ENCODE measurements at places on chromosomes 7 and 10.
A peak's percentile ranks its signal among the peaks of the same experiment; 100 is the strongest.

DNA sequence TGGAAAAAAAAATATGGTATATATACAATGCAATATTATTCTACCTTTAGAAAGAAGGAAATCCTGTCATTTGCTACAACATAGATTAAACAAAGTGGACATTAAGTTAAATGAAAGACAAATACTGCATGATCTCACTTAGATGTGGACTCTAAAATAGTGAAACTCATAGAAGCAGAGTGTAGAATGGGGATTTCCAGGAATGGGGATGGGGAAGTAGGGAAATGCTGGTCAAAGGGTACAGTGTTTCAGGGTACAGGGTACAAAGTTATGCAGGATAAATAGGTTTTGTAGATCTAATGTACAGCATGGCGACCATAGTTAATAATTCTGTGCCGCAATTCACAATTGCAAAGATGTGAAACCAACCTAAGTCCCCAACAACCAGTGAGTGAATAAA is 385.5 kb downstream of the SFMBT2 start:
- DNase-seq, result no peak

GRCh38 chr10:68208424-68209042 is 23.4 kb downstream of the ATOH7 start:
- peak; percentile 76 for DNase-seq

DNA sequence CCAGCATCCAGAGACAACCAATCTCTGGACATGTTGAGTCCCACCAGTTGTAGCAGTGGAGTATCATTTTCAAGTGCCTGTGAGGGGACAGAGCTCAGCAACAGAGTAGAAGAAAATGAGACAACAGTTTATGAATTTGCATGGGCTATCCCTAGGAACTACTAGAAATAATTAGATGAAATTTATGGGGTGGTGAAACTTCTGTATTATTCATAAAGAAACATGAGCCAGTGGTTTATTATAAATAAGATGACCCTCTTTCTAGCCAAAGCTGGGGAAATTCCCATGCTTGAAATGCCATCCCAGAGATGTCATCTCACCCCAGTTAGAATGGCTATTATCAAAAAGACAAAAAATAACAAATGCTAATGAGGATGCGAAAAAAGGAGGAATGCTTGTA is 55.1 kb upstream of the ITGB8 start:
- no peak for DNase-seq

DNA sequence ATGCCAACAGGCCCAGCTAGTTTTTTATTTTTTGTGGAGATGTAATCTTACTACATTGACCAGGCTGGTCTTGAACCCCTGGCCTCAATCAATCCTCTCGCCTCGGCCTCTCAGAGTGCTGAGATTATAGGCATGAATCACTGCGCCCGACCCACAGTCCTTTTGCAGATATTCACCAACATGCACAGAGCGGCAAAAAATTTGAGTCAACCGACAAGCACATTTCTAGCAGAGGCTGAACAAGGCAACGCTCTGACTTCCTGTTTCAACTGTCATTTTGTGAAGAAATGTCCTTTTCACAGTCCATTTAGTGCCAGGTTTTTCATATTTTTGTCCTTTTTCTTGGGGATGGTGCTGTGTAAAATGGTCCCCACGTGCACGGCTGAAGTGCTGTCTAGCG is 71.1 kb upstream of the KAT6B start:
- DNase-seq, result no peak

- peak; percentile 30 for DNase-seq
Observed at GRCh38 chr7:70634610-70635068, 497.3 kb upstream of the GALNT17 start.

Data from kidney capillary endothelial cell (primary cell).